Dorsolateral prefrontal cortex (tissue), 122 donors: ENCODE measurements at places on chromosomes 5 and 9. TPM values are rescaled to one million over a fixed set of nuclear protein-coding genes. Genes with fewer than 3 reads are reported as not detected.

C5orf58 gene
- total RNA-seq: not detected

NDUFS4 gene
- total RNA-seq: 101 TPM

PCDHGA8 gene
- total RNA-seq: 6.9 TPM

HTR1A gene
- 19.9 TPM for total RNA-seq

C9 gene
- total RNA-seq: not detected

IL12B gene
- not detected for total RNA-seq

OR1Q1 gene
- total RNA-seq: not detected

GRCh38 chr9:127762111-127762676 is 16.3 kb downstream of the SH2D3C start:
- no peak for DNase-seq

DNA sequence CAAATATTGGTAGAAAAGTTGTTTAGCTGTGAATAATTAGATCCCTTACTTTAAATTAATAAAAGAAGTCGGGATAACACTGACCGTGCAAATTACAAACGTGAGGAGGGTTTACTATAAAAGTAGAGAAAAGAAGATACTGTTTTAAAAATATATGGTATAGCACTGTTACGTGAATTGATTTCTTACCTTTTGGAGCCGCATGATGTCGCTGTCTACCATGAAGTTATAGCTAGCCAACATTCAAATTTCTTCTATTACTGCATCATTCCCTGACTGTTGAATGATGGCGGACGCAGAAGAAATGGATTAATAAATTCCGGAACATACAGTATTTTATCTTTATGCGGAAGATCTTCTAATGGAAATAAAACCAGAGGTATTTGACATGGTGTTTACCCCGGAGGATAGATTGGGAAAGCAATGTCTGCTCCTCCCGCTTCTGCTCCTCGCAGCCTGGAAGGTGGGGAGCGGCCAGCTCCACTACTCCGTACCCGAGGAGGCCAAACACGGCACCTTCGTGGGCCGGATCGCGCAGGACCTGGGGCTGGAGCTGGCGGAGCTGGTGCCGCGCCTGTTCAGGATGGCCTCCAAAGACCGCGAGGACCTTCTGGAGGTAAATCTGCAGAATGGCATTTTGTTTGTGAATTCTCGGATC is at the start of gene PCDHA6:
Gene PCDHA6 (plus strand): TSS at position 257 of the 658 bp plus-strand sequence. CDS start 132 bp downstream, at position 389.
- no peak for DNase-seq

- DNase-seq: no peak
Observed at GRCh38 chr5:147400126-147400809, 109.6 kb downstream of the DPYSL3 start.

GRCh38 chr5:113336975-113337374 is 97.8 kb downstream of the TSSK1B start:
- no peak for DNase-seq

- no peak for DNase-seq
Observed at GRCh38 chr5:32753051-32753450, 41.9 kb downstream of the NPR3 start.

GRCh38 chr9:34163434-34163833 is 15.4 kb upstream of the UBAP1 start:
- no peak for DNase-seq

DNA sequence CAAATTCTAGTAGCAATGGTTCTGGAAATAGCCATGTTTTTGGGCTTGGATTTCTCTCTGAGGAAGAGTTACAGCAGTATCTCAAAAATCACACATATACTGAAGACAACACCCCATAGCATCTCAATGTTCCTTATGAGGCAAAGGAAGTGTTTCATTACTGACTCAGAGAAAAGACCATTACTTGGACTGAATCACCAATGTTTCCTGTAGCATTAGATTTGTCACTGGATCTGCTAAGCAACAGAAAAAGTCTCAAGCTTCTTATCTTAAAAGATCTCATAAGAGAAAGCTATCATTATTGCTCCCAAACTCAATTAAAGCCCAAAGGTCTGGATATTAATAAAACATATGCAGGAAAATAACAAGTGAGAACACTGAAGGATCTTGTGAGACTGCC is 272.4 kb downstream of the ADAMTS6 start:
- DNase-seq: no peak

DNA sequence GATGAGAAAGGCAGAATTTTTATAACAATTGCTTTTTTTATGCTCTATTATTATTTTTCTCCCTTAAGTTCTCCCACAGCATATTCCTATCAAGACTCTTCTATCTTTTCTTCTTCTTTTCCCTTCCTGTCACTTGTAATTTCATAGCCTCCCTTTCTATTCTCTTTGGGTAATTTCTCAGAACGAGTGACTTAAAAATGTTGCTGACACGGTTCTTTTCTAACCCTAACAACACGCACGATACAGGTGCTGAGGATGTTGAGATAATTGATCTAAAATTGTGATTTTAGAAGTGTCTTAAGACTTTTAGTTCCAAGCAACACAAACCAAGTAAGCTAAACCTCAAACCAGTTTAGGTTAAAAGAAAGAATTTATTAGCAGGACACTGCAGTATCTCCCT is 105.9 kb downstream of the RASGRF2 start:
- no peak for DNase-seq

DNA sequence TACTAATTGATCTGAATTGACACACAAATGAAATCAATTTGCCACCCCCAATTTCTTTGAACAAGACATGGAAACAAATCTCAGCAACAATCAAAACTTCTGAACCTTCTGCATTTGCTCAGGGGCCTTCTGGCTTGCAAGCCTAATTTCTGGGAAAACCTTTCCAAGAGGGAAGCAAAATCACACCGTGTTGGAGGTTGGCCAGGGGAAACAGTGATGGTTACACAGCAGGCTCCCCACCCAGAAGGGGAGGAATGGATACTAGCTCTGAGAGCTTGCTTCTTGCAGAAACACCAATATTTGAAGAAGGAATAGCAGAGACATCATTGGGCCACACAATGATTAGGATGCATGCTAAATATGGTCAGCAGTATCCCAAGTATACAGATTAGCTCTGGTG is 488.6 kb upstream of the TRPC7 start:
- DNase-seq: no peak

DNA sequence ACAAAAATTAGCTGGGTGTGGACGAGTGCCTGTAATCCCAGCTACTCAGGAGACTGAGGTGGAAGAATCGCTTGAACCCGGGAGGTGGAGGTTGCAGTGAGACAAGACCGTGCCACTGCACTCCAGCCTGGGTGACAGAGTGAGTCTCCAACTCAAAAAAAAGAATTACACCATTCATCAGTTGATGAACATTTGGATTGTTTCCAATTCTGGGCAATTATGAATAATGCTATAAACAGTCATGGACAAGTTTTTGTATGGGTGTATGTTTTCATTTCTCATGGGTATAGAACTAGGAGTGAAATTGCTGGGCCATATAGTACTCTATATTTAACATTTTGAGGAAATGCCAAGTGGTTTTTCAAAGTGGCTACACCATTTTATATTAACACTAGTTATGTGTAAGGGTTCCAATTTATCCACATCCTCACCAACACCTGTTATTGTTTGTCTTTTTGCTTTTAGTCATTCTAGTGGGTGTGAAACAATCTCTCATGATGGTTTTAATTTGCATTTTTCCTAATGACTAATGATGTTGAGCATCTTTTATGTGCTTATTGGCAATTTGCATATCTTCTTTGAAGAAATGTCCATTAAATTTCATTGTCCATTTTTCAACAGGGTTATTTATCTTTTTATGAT is 9.0 kb upstream of the CCDC125 start:
- DNase-seq: no peak

DNA sequence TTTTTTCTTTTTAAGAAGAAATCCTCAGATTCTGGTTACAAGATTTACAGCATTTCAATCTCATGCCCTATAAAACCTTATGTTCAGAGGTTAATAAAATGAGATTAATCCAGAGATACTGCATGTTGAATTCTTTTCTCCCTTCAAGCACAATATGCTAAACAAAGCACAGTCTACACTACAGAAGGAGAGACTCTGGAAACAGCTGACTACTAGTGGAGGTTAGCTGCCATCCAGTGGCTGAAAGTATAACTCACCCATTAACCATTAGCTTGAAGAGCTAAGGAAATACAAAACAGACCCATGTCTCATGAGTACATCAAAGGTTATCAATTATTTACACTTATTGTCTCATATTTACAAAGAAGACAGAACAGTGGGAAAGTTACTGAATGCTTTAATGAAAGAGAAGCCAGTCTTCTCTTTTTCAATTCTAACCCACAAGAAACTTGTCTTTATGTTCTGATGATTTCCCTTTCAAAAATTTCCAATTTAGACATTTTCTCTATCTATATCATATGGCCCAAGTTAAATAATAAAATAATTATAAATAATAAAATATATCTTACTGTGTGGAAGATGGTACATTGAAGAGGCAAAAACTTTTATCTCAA is 12.7 kb upstream of the DNAH5 start:
- DNase-seq: no peak

DNA sequence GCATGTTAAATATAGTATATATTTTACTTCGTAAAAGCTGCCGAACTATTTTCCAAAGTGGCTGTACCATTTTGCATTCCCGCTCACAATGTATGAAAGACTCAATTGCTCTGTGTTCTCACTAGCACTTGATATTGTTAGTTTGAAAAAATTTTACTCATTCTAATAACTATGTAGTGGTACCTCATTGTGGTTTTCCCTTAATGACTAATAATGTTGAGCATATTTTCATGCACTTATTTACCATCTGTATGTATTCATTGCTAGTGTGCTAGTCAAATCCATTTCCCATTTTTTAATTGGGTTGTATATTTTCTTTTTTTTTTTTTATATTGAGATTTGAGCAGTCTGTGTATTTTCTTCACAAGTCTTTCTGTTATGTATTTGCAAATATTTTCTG is 58.4 kb downstream of the RANBP17 start:
- no peak for DNase-seq

- DNase-seq: no peak
Observed at GRCh38 chr5:68555907-68556681, 340.5 kb downstream of the PIK3R1 start.

- no peak for DNase-seq
Observed at GRCh38 chr5:168697034-168697720, 118.0 kb upstream of the PANK3 start.

GRCh38 chr9:77183581-77183980 is 6.2 kb downstream of the VPS13A start:
- no peak for DNase-seq

- no peak for DNase-seq
Observed at GRCh38 chr9:87588339-87588738, 90.7 kb downstream of the DAPK1 start.

GRCh38 chr5:16787278-16787677 is 148.8 kb downstream of the MYO10 start:
- DNase-seq: no peak

DNA sequence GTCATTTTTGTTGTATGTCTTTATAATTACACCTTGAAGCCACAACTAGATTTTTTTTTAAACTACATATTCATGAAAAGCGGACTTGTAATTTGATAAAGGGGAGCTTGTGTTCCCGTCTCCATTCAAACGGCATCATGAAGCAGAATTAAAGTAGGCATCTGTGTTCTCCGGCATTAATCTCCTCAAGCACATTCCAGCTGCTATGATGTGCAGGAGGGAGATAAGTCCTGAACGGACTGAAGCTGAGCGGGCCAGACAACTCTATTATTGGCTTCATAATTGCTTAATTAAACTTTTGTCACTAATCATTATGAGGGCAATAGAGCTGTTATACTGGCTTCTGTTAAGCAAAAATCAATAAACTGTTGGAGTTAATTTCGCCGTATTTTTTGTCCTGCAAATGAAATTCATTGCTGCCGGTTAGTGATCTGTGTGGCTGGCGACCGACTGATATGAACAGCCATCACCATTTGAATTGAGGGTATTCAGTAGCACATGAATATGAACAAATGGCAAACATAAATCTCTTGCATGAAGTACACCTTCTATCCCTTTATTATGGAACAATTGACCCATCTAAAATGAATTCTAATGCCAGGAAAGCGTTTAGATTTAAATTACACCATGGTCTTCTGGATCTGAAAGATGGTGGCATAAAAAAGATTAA is 408.8 kb upstream of the IRX1 start:
- DNase-seq: no peak

- no peak for DNase-seq
Observed at GRCh38 chr5:163439092-163439425, 1.7 kb downstream of the CCNG1 start.

GRCh38 chr9:104177676-104178075 is 83.6 kb downstream of the SMC2 start:
- no peak for DNase-seq

- DNase-seq: peak; percentile 66
Observed at GRCh38 chr5:127290019-127290945, at the start of gene MEGF10. Gene MEGF10 (plus strand): TSS chr5:127290796. CDS start chr5:127331309, 40,513 bp downstream.
